WTC11 (cell line): ENCODE measurements at places on chromosomes 4 and X.

- no peak for DNase-seq
Observed at GRCh38 chr4:155954118-155954685, 536 bp upstream of the CTSO start.

GRCh38 chr4:38411092-38411491 lies 252.9 kb upstream of the KLF3 start:
- no peak for DNase-seq

DNA sequence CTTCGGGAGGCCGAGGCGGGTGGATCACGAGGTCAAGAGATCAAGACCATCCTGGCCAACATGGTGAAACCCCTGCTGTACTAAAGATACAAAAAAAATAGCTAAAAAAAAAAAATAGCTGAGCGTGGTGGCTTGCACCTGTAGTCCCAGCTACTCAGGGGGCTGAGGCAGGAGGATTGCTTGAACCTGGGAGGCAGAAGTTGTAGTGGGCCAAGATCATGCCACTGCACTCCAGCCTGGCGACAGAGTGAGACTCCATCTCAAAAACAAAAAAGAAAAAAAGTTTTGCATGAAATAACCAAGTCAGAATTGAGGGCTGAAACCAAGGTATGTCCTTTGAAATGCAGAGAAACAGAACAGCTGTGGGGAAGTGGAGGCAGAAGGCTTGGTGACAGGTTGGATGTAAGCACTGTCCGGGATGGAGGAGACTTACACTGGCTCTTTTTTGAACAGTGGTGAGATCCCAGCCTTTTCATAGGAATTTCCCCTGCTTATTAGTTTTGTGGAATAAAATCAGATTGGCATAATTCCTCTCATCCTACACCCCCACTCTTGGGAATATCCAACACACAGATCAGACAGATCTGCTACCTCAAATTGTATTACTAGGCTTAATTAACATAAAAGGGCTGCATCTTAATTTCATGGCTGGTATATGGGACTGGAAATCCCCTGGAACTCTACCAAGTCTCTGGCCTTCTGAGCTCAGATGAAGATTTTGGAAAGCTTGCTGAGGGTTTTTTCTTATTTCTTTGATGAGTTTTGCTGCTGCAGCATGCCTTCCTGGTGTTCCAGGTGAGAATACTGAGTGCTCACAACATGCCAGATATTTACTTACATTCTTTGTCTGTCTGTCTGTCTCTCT lies 18.8 kb upstream of the C4orf36 start:
- no peak for DNase-seq

DNA sequence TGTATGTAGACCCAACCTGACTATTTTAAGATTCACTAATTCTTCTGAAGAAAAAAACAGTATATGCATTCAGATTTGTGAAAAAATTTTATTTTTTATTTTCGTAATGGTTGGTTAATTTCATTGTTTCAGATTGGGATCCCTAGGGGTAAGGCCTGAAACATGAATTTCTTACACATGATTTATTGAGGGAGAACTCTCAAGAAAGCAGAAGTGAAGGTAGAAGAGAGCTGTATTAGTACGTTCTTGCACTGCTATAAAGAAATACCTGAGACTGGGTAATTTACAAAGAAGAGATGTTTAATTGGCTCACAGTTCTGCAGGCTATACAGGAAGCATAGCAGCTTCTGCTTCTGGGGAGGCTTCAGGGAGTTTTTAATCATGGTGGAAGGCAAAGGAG lies 611.9 kb upstream of the TECRL start:
- DNase-seq, result no peak

DNA sequence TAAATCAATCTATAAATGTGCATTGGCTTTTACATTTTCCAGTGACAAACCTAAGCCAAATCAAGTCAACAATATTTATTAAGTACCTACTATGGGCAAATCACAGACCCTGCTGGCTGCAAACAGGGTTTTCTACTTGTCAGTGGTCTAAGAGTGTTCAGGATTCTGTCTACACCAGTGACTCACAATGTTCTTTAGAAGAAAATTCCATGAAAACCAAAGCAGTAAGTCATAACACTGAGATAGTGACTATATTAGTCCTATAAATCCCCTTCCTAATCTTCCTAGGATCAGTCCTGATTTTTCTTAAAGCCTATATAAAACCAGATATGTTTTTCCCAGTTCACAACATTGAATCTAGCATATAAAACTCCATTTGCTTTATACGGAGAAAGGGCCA lies 69.7 kb downstream of the PPP3CA start:
- DNase-seq, result no peak
